CD4-positive, alpha-beta memory T cell (primary cell): ENCODE measurements at places on chromosomes 16 and 17.

DNA sequence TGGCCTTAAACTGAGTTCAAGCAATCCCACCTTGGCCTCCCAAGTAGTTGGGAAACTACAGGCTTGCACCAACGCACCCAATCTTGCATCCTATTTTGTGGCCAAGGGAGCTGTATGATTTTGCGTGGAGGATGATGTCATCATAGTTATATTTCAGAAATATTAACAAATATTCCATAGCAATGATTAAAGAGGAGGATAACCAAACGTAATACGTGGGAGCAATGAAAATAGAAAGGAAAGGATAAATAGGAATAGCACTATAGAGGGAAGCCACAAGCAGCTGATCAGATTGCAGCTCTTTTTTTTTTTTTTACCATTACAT is 2.2 kb upstream of the YWHAE start:
- DNase-seq: no peak

- DNase-seq: no peak
Observed at GRCh38 chr16:73383988-73384365, 336.0 kb upstream of the ZFHX3 start.

- no peak for DNase-seq
Observed at GRCh38 chr17:10013365-10014112, 108.5 kb upstream of the RCVRN start.

DNA sequence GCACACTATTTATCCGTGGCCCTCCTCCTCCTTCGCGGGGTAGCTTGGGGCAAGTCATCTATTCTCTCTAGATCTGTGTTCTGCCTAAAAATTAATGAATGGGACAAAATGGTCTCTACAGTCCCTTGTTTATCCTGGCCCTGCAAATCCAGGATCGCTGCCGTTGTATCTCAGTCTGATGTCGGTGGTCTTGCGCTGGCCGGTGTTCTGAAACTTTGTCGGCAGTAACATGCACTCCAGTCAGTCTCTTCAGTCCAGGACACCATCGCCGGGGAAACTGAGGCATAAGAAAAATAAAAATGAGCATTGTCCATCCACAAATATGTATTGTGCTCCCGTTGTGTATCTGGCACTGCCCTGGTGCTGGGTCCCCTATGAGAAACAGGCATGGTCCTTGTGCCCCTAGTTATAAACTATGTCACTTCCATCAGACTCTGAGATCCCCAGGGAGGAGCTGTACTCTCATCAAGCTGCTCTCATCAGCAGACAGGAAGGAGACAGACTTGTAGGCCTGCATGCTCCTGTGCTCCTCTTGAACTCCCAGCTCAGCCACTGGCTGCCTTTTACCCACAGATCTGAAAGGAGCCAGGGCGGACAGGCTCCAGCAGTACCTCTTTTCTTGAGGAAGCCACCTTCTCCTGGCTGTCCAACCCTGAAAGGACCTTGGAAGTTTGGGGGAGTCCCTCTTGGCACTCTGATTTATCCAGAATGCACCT is 13.7 kb upstream of the CA4 start:
- DNase-seq: no peak

DNA sequence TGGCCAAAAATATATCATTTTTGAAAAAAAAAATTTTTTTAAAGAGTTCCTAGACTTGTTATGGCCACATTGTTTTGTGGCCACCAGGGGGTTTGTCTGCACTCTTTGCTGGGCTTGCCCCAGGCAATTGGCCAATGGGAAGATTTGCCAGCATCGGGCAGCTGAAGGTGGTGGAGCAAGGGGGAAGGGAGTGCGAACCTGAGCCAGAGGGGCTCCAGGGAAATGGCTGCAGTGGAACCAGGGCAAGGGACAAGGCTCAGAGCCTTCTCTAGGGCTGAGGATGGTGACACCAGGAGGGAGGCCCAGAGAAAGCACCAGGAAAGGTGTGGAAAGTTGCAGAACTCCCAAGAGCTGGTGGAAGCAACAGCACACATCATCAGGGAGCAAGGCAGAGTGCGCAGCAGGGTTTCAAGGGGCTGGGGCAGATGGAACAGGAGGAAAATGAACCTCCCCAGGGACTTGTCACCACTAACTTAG is 15.5 kb upstream of the CMIP start:
- DNase-seq: no peak

DNA sequence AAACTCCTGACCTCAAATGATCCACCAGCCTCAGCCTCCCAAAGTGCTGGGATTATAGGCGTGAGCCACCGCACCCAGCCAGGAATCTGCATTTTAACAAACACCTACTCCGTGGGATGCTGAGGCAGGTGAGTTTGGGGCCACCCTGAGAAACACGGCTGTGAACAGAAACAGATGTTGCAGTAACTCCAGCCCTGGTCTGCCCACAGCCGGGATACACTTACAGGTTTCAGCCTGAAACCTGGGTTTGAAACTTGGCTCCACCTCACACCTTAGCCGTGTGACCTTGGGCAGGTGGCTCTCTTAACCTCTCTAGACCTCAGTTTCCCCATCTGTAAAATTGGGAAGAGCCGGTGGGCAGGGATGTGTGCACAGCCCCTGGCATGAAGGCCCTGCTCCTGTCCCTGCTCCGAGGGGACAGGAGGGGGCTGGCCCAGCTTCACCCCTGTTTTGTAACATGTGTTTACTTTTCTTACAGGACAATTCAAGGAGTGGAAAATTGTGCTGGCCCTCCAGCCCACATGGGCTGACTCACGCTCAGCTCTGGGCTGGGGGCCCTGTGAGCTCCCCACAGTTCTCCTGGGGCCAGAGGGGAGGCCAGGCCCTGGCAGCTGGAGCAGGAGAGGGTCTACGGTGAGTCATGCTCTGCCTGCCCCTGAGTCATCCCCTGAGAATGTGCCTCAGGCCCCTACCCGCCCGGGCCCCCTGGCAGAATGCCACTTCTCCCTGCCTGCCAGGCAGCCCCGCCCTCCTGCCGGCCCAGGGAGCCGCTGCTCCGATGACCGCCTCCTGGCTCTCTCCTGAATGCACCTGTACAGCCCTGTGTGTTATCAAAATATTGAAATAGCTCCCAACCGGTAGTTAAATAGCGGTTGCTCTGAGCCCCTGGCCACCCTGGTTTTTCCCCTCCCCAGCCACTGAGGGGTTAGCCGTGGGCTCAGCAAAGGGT is 7.7 kb upstream of the PPL start:
- no peak for DNase-seq

- DNase-seq: no peak
Observed at GRCh38 chr17:19558946-19559345, 25.3 kb downstream of the SLC47A1 start.

GRCh38 chr17:38918129-38918913 is 7.1 kb upstream of the LASP1NB start:
- no peak for DNase-seq

GRCh38 chr16:69017036-69017783 is 88.2 kb upstream of the HAS3 start:
- no peak for DNase-seq

DNA sequence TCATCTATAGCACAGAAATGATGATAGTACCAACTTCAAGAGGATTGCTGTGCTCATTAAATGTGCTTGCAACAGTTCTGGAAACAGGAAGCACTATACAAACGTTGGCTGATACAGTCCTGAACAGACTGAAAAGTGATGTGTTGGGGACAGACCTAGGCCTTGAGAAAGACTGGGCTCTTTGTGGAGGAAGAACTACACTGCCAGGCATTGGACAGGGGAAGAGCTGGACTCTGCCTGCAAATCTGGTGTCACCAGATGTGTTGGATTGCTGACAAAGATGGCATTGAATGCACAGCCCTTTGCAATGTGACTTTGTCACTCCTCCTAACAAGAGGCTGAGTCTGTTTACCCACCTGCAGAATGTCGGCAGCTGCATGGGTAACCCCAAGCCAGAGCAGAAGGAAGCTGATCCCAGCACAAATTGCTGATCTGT is 12.4 kb upstream of the ST6GALNAC2 start:
- DNase-seq: no peak

DNA sequence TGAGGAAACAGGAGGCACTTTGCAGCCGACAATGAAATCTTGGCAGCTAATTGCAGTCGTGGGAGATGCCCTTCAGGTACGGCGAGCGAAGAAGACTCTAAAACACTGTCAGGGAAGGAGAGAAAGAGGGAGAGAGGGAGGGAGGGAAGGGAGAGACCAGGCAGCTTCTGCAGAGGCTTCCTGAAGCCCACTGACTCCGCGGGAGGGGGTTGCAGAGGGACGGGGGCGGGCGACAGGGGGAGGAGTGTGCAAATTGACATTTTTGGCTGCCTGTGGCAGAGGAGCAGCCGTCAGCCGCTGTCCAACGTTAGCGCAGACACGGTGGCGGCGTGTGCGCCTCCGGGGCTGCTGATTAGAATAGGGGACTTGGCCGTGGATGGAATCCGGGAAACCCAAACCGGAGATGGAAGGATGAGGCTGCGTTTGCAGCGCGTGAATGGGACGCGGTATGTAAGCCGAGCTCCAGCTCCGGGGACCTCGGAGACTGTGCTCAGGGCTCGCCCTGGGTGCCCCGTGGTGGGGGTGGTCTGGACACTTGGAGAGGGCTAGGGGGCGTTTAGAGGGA is 849.1 kb upstream of the RBFOX1 start:
- DNase-seq: no peak
